AG08395 (cell line): ENCODE measurements at places on chromosomes 2 and 18.

- no peak for DNase-seq
Observed at GRCh38 chr2:226136739-226137138, 662.9 kb downstream of the IRS1 start.

DNA sequence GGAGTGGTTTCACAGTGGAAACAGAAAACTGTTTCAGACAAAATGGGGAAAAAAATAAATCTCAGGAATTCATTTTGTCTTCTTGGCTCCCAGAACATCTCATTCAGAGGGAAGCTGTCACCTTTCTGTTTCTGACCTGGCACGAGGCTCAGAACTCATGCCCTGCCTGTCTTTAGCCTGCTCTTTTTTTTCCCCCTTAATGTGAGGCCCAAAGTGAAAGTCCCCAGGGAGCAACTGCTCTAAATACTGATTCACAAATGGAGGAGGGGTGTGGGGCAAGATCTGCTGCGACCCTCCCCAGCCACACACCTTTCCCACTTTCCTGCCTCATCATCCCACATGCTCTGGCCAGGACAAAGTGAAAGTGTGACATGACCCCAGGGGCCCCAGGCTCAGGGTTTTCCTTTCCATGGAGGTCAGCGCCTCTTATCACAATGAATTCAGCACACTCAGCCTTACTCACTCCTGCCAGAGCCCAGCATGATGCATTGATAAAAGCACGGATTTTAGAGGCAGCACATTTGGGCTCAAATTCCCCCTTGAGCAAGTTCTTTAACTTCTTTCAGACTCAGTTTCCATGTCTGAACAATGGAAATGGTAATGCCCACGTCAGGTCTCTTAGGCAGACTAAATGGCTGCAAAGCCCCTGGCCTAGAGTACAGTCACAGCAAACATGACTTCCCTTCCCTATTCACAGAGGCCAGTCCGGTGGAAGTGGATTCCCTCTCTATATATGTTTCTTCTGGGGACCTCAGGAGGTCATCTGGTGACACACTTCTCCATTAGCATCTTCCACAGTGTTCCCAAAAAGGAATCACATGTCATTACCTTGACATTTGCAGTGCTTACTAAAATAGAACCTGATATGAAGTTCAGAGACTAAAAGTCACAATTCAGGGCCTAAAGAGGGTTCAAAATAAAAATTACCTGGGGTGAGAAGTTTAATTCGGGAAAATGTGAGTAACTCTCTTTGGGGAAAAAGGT, 55.3 kb upstream of the TMEM163 start:
- no peak for DNase-seq

DNA sequence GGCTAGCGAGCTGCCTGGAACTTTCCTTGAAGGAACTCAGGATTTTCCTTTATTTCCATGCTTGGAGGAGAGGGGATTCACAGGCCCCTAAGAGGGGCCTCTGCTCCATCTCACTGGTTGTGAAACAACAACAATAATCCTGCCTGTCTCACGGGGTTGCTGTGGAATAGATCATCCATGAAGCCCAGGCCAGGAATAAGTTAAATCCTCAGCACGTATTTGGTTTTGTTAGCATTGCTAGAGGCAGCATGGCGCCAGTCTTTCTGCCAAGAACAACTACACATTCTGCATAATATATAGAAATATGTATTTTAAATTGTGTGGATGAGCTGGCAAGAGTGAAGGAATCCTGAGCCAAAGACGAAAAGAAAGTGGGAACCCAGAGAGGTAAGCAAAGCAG, 80.8 kb upstream of the L3MBTL4 start:
- no peak for DNase-seq

GRCh38 chr2:236400594-236401360, 136.6 kb upstream of the ASB18 start:
- no peak for DNase-seq

DNA sequence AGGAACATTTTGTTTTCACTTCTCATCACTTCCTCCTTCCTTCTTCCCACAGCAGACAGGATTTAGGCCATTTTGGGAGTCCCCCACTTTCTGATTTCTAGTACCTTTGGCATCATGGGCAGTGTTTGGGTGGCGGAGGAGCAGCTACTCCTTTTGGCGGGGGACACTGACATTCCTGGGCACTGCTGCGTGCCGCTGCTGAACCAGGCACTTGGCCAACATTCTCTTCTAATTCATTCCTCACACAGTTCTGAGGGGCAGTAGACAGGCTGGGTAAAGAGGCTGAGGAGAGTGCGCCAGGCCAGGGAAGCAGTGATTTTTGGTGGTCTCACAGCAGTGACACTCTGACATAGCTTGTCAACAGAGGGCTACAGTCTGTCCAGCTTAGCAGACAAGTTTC, 270.2 kb downstream of the LOXHD1 start:
- peak; percentile 39 for DNase-seq

DNA sequence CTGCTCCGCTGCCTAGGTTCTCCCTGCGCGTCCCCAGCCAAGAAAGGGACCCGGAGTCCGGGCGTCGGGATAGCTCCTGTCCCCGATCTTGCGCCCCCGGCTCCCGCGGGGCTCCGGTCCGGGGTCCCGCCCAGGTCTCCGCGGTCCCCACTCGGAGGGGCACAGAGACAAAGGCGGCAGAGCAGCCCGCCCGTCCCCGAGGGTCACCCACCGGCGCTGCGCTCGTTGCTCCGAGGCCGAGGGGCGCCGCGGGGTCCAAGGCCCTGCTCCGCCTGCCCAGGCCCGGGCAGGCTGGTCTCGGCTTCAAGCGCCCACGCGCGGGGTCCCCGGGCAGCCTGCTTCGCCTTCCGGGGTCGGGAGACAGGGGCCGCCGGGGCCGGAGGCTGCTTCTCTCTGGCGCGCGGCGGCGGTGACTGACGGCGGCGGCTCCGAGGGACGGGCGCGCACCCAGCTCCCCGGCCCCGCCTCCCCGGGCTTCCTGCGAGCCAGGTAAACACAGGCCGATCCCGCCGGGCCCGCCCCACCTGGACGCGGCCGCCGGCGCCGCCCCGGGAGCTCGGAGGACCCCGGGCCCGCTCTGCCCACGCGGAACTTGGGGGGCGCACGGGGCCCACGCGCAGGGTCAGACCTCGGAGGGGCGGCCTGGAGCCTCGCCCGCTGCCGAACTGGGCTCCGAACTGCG, at the start of gene MBP:
Gene MBP (minus strand): TSS at position 415 of the 682 bp plus-strand sequence. CDS start 27,522 bp downstream, outside the sequence.
- no peak for DNase-seq

DNA sequence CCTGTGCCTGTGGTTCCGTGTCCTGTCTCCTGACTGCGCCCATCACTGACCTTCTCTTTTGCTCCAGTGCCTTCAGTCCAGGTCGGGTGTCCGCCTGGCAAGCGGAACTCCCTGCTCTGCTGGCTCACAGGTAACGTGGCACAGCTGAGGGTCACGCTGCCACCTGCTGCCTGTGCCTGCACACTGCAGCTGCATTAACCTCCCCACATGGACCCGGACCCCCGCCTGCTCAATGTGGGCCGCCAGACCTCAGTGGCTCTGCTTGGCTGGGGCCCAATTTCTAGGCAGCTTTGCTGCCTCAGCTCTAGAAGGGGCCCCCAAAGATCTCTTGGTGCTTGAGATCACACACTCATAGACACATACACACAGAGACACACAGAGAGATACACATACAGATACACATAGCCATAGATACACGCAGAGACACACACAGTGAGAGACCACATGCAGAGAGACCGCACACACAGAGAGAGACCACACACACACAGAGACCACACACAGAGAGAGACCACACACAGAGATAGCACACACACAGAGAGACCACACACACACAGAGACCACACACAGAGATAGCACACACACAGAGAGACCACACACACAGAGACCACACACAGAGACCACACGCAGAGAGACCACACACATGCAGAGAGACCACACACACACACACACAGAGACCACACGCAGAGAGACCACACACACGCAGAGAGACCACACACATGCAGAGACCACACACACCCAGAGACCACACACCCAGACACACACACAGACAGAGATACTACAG, 14.9 kb upstream of the CNNM3 start:
- DNase-seq: peak; percentile 67

DNA sequence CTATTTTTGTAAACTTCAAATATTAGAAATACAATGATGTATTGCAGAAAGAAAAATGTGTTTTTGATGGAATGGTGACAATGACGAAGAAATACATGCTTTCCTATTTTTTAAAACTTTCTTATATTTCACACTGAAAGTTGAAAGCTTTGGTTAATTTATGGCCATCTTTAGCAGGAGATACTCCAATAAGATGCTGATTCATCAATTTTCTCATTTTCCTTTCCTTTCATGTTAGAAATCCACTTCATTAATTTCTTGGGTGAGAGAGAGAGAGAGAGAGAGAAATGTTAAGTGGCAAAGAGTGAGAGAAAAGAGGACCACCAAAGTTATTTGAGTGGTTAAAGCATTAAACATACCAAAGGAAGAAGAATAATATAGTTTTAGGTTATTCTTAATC, 28.6 kb upstream of the MAP2 start:
- DNase-seq: no peak

DNA sequence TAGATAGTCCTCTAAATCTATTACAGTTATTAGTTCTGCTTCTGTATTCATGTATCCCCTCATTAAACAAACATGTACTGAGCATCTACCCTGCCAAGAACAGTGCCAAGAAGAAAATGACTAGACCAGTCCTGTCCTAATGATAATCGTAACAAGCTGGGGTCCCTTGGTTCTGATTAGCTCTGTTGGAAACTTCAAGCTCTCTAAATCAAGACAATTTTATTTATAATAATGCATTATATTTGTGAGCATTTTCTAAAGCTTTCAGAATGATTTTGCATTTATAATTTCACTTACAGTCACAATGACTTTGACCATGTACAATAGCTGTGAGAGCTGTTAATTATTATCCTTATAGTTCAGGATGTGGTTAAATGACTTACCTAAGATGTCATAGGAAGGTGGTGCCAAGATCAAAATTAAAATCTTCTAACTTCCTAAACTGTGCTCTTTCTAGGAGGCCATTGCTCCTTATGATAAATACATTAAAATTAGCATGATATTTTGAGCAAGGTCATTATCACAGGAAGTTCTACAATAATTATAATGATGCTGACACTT, 336.5 kb upstream of the SLC39A10 start:
- DNase-seq: no peak

DNA sequence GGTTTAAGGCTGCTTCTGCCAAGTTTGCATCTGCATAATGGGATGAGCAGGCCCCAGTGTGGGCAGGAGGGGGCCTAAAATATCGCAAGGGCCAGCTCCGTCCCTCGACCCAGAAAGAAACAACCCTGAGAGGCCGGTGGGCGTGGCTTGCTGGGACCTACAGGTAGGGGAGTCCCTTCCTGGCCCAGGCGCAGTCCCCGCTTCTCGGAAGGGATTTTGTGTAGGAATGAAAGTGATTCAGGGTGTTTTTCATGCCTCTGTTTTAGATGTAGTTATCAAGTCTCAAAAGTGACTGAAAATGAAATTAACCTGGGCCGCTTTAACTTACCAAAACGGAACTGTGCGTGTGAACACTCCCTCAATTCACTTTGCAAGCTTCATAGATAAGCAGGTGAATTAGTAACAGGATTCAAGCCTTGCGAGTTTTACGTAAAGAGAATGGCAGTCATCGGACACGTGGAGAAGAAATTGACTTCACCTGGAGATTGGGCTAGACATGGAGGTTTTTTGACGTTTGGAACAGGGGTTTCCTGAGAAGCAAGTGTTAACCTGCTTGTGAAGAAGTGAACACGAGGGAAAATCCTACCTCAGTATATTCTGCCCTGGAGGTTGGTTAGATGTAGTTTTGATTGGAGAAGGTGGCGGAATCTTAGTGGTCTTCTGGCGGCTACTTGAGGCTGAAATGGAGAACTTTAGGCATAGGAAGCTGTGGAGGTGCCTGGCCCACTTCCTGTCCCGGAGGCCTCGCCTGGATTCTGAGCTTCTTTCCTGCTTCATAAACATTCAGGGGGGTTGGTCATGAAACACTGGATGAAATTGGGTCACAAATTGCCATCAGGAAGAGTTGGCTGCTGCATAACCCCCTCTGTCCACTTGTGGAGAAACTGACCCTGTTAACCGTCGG, 1.7 kb downstream of the NCK2 start:
- no peak for DNase-seq

DNA sequence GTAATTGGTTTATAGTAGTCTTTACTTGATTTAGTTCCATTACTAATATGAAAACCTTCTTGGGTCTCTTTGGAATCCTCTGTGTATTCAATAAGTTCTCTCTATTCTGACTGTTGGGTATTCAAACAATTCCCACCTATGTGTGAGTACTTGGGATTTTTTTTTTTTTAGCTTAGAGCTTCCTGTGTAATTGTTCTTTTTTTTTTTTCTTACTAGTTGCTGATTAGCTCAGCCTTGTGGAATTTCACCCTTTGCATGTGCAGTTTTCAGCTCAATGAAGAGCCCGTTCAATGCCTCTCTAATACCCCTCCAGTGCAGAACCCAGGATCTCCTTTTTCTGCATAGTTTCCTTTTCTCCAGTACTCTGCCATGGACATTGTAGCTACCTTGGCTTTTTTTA, 339.1 kb upstream of the GALNT5 start:
- no peak for DNase-seq

- no peak for DNase-seq
Observed at GRCh38 chr18:3712491-3712890, 262.5 kb downstream of the TGIF1 start.

DNA sequence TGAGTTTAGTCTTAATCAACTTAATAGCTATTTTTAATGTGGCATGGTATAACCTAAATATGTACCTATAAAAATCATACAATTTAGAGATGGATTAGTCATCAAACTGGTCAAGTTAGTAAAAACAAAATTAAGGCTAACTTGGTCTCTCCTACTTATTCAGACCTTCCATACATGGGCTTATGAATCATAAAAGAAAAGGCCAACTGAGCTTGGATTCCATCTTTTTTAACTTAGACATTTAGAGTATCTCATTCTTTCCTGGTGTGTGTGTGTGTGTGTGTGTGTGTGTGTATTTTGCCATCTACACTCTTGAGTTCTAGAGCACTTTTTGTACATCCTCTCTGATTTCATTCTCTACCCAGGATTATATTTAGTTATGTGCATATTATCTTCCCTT, 637.5 kb downstream of the PLCL1 start:
- DNase-seq: no peak

GRCh38 chr18:11587432-11587831, 22.0 kb upstream of the SLC35G4 start:
- DNase-seq: no peak

- DNase-seq: no peak
Observed at GRCh38 chr2:42957109-42957860, 164.9 kb upstream of the HAAO start.

DNA sequence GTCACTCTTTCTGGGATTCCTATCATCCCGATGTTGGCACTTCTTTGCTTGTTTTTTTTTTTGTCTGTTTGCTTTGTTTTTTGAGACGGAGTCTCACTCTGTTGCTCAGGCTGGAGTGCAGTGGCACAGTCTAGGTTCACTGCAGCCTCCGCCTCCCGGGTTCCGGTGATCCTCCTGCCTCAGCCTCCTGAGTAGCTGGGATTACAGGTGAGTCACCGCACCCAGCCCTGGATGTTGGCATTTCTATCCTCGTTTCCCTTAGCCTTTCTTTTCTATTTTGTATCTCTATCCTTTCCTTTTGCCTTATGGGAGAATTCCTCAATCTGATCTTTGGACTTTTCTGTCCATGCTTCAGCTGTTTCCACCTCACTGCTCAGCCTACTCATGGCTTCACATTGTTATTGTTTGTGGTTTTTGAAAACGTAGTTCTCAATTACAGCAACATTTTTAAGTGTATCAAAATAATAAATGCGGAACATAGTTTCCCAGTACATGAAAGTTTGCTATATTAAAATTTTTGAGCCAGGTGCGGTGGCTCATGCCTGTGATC, 62.1 kb upstream of the ZNF516 start:
- no peak for DNase-seq

GRCh38 chr2:73939419-73939818, 12.7 kb downstream of the DGUOK start:
- peak; percentile 67 for DNase-seq

GRCh38 chr2:189254268-189254883, 74.8 kb upstream of the COL5A2 start:
- DNase-seq: peak; percentile 82
